Dorsolateral prefrontal cortex (tissue), 122 donors: ENCODE measurements at places on chromosomes 4 and X.

- no peak for DNase-seq
Observed at GRCh38 chrX:109880629-109881028, 122.3 kb upstream of the TMEM164 start.

- DNase-seq: no peak
Observed at GRCh38 chr4:26075583-26075982, 161.6 kb downstream of the SMIM20 start.

DNA sequence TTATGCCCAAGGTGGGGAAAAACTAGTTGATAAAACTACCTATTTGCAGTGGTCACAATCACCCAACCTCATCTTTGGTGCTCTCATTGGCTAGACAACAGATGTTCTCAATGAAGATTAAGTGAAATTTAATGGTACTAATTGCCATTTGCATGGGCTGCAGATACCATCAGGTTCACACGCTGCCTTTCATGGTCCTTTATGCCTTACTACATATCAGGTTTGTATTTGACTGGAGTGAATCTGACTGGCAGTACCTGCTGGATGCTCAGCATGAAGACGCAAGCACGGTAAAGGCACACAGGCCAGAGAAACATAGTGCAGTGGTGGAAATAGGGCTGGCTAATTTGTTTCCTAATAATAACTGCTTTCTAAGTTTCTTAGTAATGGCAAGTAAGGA is 48.3 kb downstream of the DCX start:
- DNase-seq: no peak

GRCh38 chr4:70715097-70715496 is 6.7 kb upstream of the RUFY3 start:
- no peak for DNase-seq
